Gastrocnemius medialis (tissue), 4 donors: ENCODE measurements at places on chromosomes 5 and 9.

DNA sequence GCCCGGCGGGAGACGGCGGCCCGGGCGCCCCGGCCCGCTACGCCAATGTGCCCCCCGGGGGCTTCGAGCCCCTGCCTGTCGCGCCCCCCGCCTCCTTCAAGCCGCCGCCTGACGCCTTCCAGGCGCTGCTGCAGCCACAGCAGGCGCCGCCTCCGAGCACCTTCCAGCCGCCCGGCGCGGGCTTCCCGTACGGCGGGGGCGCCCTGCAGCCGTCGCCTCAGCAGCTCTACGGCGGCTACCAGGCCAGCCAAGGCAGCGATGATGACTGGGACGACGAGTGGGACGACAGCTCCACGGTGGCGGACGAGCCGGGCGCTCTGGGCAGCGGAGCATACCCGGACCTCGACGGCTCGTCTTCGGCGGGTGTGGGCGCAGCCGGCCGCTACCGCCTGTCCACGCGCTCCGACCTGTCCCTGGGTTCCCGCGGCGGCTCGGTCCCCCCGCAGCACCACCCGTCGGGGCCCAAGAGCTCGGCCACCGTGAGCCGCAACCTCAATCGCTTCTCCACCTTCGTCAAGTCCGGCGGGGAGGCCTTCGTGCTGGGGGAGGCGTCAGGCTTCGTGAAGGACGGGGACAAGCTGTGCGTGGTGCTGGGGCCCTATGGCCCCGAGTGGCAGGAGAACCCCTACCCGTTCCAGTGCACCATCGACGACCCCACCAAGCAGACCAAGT is 723 bp downstream of the SNX18 start:
- peak overlapping the region; percentile 76 for H3K4me3 ChIP-seq
- H3K27ac ChIP-seq: peak overlapping the region; percentile 94
- peaks cover 41% of the 10 kb centered on the region for H3K4me1 ChIP-seq
- no peak for DNase-seq

- no peaks in the 10 kb centered on the region for H3K36me3 ChIP-seq
- no peak for DNase-seq
- no peak overlapping the region for H3K27ac ChIP-seq
- H3K4me3 ChIP-seq: no peak overlapping the region
- H3K4me1 ChIP-seq: no peaks in the 10 kb centered on the region
Measured at GRCh38 chr9:91757782-91758181, 192.2 kb downstream of the ROR2 start.

- no peaks in the 10 kb centered on the region for H3K36me3 ChIP-seq
- no peak overlapping the region for H3K27ac ChIP-seq
- no peaks in the 10 kb centered on the region for H3K4me1 ChIP-seq
- no peaks in the 10 kb centered on the region for H3K27me3 ChIP-seq
- no peak for DNase-seq
Measured at GRCh38 chr5:153352685-153353219, 137.7 kb upstream of the GRIA1 start.

GRCh38 chr5:175383350-175383749 is 60.6 kb downstream of the DRD1 start:
- no peaks in the 10 kb centered on the region for H3K4me1 ChIP-seq
- H3K36me3 ChIP-seq: no peaks in the 10 kb centered on the region
- no peak overlapping the region for H3K4me3 ChIP-seq
- H3K27ac ChIP-seq: no peak overlapping the region
- no peak for DNase-seq

DNA sequence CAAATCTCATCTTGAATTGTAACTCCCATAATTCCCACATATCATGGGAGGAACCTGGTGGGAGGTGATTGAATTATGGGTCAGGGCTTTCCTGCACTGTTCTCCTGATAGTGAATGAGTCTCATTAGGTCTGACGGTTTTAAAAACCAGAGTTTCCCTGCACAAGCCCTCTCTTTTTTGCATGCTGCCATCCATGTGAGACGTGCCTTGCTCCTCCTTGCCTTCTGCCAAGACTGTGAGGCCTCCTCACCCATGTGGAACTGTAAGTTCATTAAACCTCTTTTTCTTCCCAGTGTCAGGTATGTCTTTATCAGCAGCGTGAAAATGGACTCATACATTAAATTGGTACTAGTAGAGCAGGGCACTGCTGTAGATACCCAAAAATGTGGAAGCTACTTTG is 22.4 kb upstream of the KDM4C start:
- no peaks in the 10 kb centered on the region for H3K27me3 ChIP-seq
- no peak for DNase-seq
- H3K27ac ChIP-seq: no peak overlapping the region
- H3K4me1 ChIP-seq: no peaks in the 10 kb centered on the region

DNA sequence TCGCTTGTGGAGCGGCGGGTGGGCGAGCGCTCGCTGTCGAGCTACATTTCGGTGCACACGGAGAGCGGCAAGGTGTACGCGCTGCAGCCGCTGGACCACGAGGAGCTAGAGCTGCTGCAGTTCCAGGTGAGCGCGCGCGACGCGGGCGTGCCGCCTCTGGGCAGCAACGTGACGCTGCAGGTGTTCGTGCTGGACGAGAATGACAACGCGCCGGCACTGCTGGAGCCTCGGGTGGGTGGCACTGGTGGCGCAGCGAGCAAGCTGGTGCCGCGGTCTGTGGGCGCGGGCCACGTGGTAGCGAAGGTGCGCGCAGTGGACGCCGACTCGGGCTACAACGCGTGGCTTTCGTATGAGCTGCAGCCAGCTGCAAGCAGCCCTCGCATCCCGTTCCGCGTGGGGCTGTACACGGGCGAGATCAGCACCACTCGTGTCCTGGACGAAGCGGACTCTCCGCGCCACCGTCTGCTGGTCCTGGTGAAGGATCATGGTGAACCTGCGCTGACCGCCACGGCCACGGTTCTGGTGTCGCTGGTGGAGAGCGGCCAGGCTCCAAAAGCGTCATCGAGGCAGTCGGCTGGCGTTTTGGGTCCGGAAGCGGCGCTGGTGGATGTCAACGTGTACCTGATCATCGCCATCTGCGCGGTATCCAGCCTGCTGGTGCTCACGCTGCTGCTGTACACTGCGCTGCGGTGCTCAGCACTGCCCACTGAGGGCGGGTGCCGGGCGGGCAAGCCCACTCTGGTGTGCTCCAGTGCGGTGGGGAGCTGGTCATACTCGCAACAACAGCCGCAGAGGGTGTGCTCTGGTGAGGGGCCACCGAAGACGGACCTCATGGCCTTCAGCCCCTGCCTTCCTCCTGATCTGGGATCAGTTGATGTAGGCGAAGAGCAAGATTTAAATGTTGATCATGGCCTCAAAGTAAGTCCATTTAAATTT is 2.1 kb downstream of the PCDHA8 start:
- no peaks in the 10 kb centered on the region for H3K4me1 ChIP-seq
- no peak overlapping the region for H3K4me3 ChIP-seq
- no peaks in the 10 kb centered on the region for H3K27me3 ChIP-seq
- no peak overlapping the region for H3K27ac ChIP-seq
- H3K36me3 ChIP-seq: no peaks in the 10 kb centered on the region

DNA sequence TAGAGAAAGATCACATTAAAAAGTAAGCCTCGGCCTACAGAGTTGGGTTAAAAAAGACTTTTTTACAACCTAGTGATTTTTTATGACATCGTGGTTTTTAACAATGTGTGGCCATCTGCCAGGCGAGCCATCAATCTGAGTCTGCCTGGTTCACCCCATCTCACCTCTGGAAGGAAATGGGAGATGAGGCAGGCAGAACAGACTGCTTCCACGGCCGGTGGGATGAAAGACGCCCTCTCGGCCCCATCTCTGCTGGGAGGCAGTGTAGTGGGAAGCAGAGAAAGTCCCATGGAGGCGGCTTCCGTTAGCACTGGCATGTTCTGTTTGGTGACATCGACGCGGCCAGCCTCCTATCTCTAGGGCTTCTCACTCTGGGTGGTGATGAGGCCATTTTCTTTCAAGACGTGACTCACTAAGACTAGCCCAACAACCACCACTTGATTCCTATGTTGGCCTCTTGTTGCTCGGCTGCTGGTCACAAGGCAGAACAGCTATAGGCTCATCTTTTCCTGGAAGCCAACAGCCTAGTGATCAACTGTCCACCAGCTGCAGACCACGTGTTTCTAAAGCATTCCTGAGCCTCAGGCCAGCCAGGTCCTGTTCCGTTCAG is 132.4 kb upstream of the OTULINL start:
- peak; percentile 74 for DNase-seq
- H3K4me3 ChIP-seq: no peak overlapping the region
- H3K4me1 ChIP-seq: peaks cover 55% of the 10 kb centered on the region
- H3K27me3 ChIP-seq: no peaks in the 10 kb centered on the region
- peaks cover 1% of the 10 kb centered on the region for H3K36me3 ChIP-seq
- peak overlapping the region; percentile 75 for H3K27ac ChIP-seq

DNA sequence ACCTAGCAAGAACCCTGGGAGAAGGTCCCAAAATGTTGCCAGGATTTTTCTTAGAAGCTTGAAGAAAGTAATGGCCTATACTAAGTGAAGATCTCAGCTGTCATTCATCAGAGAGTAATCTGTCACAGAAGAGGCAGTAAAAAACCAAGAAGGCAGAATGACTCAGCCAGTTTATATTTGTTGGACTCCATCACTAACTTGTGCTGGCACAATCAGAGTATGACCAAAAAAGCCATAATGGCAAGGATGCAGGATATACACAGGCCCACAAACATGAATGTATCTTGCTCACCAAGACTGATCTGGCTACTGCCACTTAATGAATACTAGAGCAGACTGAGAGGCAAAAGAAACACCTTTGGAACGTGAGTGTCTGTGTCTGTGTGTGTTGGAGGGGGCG is 104.0 kb upstream of the POU5F2 start:
- no peak for DNase-seq
- H3K4me1 ChIP-seq: no peaks in the 10 kb centered on the region
- no peaks in the 10 kb centered on the region for H3K36me3 ChIP-seq
- H3K4me3 ChIP-seq: no peak overlapping the region
- no peak overlapping the region for H3K27ac ChIP-seq

DNA sequence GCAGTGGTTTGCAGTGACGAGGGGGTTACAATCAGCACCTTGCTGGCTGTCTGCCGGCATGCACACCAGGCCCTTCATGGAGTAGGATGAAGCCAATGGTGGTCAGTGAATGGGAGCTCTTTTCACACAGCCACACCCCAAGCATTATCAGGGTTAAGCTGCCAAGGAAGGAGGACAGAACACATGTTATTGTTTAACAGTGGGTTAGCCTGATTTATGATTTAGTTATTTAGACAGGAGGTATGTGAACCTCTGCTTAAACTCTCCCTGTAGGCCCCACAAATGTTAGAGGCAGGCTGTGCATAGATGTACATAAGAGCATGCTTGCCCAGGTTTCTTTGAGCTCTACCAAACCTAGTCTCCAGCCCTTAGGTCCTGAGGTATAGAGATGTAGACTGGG is 262.9 kb downstream of the SPOCK1 start:
- H3K4me1 ChIP-seq: no peaks in the 10 kb centered on the region
- H3K27me3 ChIP-seq: no peaks in the 10 kb centered on the region
- no peak overlapping the region for H3K27ac ChIP-seq

DNA sequence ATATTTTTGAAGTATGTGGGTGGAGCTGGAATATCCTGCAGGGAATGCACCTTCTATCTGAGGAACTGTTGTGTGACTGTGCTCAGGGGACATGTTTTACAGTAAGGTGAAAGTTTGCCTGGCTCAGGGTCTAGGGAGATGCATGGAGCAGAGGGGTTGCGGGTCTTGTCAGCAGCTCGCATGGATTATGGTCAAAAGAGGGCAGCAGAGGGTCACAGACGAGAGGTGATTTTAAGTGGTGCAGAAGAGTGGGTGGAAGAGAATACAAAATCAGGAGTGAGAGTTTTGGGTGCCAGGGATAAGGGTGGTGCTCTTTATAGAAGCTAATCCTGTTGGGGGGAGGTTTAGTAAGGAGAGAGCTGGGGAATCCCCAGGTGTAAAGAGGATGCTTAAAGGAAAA is 53.5 kb upstream of the GRIN3A start:
- H3K27me3 ChIP-seq: no peaks in the 10 kb centered on the region
- no peak for DNase-seq
- H3K27ac ChIP-seq: no peak overlapping the region
- H3K4me3 ChIP-seq: no peak overlapping the region
